PC-9 (cell line): ENCODE measurements at places on chromosomes 4 and X. TPM values are rescaled to one million over a fixed set of nuclear protein-coding genes. Genes with fewer than 3 reads are reported as not detected.

DNA sequence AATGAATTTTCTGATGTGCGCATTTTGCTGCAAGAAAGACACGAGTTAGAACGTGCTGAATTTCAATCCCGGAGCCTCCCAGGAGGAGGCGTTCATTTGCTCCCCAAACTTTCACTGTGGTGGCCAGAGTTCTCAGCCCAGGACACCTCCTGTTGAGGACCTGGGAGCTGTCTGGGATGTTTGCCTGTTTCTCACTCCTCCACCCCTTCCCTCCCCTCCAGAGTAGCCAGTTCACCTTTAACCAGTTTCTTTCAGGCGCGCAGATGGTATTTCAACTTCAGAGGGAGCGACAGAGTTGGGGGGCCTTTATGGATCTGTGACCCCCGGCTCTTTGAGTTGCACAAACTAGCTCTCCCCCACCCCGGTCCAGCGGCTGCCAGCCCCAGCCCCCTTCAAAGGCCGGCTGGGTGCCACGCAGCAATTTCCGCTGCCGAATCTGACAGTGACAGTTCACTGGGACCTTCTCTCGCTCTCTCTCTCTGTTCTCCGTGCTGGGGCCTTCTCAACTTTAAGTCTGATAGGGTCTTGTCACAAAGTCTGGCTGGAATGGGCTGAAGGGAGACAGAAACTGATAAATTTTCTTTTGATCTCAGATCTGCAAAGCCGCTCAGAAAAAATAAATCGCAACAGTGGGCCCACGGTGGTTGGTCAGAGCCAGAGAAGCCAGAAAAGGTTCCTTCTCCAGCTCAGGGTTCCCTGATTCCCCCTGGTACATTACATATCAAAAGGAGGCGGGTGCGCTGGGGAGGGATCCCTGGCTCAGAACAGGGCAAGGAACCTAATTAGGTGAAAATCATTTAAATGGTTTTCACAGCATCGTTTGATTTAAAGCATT, 100.0 kb upstream of the STX18 start:
- DNase-seq, result no peak

- peak; percentile 9 for DNase-seq
These were observed 28.9 kb downstream of the AFF1 start for GRCh38 chr4:86963697-86964096.

DNA sequence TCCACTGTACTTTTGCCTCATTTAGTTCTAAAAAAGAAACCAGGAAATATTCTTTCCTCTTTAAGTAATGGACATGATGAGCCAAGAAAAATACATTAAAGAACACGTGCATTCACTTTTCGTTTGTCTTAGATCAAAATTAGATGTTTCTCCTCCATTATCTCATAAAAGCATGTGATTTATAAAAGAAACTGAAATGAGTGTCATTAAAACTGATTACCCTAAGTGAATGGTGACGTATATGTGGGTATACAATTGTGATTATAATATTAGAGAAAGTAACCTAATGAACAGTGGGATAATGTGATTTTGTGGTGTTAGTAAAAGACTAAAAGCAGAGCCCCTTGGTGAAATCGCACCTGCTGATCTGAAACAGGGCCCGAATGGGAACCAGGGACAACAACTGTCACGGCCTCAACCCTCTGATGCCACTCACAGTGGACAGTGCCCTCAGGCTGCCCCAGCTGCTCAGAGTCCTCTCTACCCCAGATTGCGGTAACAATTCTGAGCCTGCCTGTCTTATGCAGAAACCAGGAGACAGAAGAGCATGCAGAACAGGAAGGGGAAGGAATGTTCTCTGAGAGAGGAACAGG, 25.7 kb upstream of the HS6ST2 start:
- no peak for DNase-seq

DNA sequence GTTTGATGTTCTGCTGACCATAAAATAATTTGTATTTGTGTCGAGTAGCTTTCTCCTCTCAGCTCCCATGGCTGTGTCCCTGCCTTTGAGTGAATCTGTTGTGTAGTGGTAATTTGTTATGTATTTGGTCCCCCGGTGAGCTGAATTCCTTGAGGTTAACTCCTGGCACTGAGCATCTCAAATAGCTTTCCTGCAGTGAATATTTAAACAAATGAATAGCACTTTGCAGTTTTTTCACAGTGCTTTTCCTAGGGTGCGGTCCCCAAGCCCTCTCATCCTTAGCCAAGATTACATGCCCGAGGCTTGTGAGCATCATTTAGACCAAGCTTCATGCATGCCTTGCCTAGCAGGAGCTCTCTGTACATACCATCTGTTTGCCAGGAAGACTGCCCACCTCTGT, 74.2 kb downstream of the CLDN34 start:
- DNase-seq, result no peak

- peak; percentile 49 for DNase-seq
These were observed 297.5 kb upstream of the KLF3 start for GRCh38 chr4:38366456-38366855.

DNA sequence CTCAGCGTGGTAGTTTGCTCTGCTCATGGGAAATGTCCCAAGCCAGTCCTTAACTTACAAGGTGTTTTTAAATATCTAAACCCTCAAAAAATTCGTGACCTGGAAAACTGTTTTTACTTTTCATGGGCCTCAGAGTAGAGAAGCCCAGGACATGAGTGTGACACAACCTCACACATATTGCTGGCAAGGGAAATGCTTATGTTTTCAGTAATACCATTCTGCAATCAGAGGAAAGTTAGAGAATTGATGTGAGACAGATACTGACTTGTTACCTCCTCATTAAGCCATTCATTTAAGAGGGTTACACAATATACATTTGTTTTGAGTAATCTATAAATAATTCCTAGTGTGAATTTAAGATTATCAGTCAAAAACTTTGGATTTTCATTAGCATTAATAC, 209.5 kb downstream of the ARHGAP10 start:
- DNase-seq, result no peak

- no peak for DNase-seq
These were observed 15.8 kb upstream of the CLTRN start for GRCh38 chrX:15680401-15680800.

GRCh38 chr4:184991860-184992259, 26.4 kb upstream of the HELT start:
- DNase-seq, result no peak

GRCh38 chr4:60314416-60314815, 885.7 kb upstream of the ADGRL3 start:
- no peak for DNase-seq

DNA sequence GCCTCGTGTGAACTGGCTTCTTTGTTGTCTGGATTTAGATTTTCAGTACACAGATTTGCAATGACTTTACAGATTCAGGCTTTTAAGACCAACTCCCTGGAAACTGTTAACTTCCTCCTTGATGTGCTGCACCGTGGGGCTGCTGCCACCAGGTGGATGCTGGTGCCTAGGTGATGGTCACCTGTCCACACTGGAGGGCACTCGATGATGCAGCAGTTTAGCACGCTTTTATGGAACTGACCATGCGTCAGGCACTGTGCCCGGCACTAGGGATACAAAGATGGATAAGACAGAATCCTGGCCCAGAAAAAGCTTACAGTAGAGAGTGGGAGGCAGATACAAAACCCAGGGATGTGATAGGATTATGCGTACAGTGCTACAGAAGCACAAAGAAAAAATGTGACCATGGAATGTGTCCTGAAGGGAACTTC, 180.7 kb downstream of the CEP135 start:
- DNase-seq, result peak; percentile 30

DNA sequence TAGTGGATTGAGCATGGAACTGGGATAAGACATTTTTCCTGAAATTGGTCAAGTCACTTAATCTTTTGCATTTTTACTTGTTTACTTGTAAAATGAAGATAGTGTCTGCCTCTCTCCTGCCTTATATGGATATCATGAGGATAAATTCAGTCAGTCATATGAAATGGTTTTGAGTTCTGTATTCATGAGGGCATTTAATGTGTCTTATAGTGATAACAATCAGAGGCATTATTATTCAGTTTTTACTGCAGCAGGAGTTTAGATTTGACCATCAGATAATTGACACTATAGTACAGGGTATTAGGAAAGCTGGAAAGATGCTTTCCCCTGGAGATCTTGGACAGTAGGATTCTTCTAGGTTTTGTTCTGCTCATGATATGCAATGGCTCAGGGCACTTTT, 26.0 kb downstream of the NPNT start:
- no peak for DNase-seq

DNA sequence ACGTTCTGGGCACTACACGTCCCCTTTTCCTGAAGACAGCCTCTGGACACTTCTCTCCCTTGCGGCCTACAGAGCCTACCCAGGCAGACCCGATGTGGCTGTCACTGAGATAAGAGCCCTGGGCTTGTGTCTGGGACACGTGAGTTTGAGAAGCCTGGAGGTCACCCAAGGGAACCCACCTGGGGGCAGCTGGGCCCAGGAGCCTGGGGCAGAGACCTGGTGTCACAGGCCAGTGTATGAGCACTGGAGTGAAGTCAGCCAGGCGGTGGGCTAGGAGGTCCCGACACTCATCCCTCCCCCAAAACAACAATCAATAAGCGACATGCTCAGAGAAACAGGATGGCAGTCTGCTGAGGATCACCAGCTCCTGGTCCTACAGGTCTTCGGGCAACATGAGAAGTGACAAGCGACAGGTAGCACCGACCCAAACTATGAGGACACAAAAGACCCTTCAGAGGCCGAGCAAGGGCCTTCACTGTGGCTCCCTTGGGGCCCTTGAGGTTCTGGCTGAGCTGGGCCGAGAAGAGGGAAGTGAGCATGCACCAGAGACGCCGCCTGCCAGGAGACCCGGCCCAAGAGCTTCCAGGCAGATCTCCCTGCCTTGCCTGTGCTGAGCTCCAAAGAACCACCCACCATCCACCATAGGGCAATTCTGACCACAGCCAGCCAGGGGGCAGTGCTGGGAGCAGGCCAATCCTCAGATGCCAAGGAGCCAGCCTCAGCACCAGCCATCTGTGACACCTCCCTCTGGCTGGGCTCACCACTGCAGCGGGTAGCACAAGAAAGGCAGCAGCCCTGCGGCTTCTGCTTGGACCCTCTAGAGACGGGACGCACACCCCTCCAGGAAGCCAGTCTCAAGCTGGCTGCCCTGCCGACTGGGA, 11.0 kb upstream of the DUSP9 start:
- no peak for DNase-seq

DNA sequence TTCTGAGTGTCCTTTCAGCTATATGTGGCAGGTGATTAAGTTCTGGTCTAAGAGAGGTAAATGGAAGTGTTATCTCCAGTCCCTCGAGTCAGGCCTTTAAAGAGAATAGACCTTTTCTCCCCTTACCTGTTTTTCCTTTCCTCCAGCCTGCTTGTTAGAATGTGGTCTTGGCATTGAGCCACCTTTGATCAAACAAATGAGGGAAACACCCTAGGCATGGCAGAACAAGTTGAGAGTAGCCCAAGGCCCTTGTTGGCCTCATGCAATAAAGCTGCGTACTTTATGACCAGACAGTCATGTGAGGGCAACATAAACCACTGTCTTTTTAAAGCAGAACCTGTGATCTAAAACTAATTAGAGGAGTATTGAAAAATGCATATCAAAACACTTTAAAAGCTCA, 13.2 kb upstream of the IL13RA2 start:
- peak; percentile 84 for DNase-seq

DNA sequence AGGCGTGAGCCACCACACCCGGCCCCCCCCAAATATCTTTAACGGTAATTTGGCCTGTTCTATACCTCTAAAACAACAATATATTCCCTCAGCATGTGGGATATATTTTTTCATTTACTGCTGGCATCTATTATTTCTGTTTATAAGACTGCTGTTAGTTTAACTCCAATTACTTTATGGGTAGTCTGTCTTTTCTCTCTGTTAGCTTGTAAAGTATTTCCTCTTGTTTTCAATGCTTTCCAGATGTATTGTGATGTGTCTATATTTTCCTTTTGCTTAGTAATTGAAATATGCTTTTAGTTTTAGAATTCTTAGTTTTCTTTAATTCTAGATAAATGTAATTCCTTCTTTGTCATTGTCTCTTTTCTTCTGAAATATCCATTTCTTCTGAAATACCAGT, 445.8 kb downstream of the ANKRD50 start:
- DNase-seq, result no peak

GRCh38 chr4:26772096-26772873, 88.4 kb upstream of the STIM2 start:
- DNase-seq, result no peak

GRCh38 chr4:76539979-76540378, 105.0 kb downstream of the SHROOM3 start:
- no peak for DNase-seq

- no peak for DNase-seq
These were observed 99.6 kb downstream of the CEP135 start for GRCh38 chr4:56048383-56048701.

TMEM271 gene
- total RNA-seq, result not detected in 2 replicates

FRMPD3 gene
- 0.20 and 0.23 TPM in 2 replicates for total RNA-seq

ODAM gene
- total RNA-seq, result 0.70 TPM in 1 of 2 replicates, not detected in the other

FATE1 gene
- not detected in 2 replicates for total RNA-seq

ZFP42 gene
- not detected in 2 replicates for total RNA-seq

FAM3A gene
- 60.3 and 69.3 TPM in 2 replicates for total RNA-seq

SPIN2A gene
- total RNA-seq, result 2.4 and 2.5 TPM in 2 replicates

MAGEC3 gene
- not detected in 2 replicates for total RNA-seq

HSFX4 gene
- total RNA-seq, result not detected in 2 replicates
